WERI-Rb-1 (cell line): ENCODE measurements at places on chromosomes 4 and X.

DNA sequence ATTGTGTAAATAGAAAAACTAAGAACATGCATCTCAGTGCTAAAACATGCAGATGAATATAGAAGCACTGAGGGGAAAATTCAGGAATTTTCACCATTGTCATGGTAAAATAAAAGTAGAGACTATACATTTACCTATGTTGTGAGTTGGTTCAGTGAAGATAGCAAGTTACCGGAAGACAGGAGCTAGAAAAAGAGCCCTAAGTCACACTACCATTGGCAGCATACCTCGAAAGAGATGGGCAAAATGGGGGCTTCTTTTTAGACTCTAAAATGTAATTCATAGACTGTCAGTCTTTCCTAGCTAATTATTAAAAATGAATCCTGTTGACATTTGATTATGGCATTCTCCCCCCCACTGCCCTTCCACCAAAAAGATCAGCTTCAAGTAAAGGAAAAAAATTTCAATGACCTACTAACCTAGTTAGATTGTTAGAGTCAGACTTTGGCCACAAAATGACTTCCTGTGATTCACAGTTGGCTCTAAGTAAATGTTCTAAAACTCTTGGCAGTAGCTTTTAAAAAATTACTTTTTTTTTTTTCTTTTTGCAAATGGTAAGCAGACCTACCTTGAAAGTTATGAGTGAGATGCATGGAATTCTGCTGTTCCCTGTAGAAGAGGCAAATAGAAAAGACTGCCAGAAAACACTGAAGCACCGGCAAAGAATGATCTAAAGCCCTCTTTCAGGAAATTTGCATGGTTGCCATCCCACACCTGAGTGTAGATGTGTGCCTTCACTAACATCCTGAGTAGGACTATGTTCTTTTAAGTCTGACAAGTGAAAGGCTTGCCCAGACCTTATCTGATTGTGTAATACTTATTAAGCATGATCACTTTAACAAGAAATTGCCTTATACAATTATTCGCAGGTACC, 26.4 kb upstream of the ARSJ start:
- no peak for DNase-seq

DNA sequence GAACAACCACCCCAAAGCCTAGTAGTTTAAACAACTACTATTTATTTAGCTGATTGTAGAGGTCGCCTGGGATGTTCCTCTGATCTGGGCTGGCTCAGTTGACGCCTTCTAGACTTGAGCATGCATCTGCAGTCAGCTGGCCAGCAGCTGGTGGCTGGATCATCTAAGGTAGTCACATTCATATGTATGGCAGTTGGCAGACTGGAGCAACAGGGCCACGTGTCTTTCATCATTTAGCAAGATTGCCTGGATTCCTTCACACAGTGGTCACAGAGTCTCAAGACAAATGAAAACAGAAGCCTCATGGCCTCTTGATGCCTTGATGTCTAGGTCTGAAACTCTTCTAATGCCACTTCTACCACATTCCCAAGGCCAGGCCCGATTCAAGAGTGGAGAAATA, 220.6 kb upstream of the S100G start:
- no peak for DNase-seq

DNA sequence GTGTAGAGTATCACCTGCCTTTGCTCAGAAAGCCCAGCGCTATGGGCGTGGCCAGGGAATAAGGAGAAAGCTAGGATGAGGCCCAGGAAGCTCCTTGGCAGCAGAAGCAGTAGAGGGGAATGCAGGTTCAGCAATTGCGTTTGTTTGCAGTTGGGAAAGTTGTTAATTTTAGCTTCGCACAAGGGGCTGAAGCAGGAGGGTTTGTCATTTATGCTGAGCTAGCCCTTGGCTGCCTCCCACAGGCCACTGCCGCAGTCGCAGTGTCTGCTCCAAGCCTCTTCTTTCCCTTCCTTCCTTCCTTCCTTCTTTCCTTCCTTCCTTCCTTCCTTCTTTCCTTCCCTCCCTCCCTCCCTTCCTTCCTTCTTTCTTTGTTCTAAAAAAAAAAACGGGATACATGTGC, 21.5 kb downstream of the FRMPD3 start:
- DNase-seq = no peak

DNA sequence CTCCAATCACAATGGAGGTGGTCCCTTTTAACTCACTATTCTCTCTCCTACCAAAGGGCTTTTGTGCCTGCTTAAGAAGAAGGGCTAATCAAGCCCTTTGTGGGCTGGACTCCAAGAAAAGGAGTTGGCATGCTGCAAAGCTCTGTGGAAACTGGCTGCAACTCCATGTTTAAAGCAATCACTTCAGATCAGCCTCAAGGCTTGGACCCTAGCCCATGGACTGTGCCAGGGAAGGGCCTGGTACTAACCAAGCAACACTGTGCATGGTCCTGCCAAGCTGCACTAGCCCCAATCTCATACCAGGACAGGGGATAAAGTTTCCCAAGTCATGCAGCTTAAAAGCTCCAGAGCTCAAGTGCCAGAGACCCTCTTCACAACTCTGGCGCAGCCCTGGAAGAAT, 86.7 kb downstream of the ATP8A1 start:
- no peak for DNase-seq

GRCh38 chr4:73740353-73740778, at the start of gene CXCL8:
Gene CXCL8 (plus strand): TSS chr4:73740569. CDS start chr4:73740659, 90 bp downstream.
- no peak for DNase-seq

- no peak for DNase-seq
These were observed 183.2 kb upstream of the WDFY3 start for GRCh38 chr4:85149676-85150075.

- DNase-seq = no peak
These were observed 371.4 kb upstream of the TECRL start for GRCh38 chr4:64780664-64781063.
